ENCODE measurements at places on chromosomes 16 and 17.

- no peaks in the 10 kb centered on the region for H3K27me3 ChIP-seq
- no peak overlapping the region for H3K27ac ChIP-seq
- H3K36me3 ChIP-seq = peaks cover 4% of the 10 kb centered on the region
- no peaks in the 10 kb centered on the region for H3K4me1 ChIP-seq
- no peak for DNase-seq
- no peak overlapping the region for H3K4me3 ChIP-seq
These were observed 927 bp upstream of the SULT1A2 start for GRCh38 chr16:28597692-28598261.

- no peaks in the 10 kb centered on the region for H3K36me3 ChIP-seq
- H3K27me3 ChIP-seq = no peaks in the 10 kb centered on the region
- H3K27ac ChIP-seq = no peak overlapping the region
- H3K4me1 ChIP-seq = peaks cover 33% of the 10 kb centered on the region
- H3K4me3 ChIP-seq = no peak overlapping the region
- peak; percentile 39 for DNase-seq
These were observed 27.1 kb downstream of the USP10 start for GRCh38 chr16:84726669-84727467.

DNA sequence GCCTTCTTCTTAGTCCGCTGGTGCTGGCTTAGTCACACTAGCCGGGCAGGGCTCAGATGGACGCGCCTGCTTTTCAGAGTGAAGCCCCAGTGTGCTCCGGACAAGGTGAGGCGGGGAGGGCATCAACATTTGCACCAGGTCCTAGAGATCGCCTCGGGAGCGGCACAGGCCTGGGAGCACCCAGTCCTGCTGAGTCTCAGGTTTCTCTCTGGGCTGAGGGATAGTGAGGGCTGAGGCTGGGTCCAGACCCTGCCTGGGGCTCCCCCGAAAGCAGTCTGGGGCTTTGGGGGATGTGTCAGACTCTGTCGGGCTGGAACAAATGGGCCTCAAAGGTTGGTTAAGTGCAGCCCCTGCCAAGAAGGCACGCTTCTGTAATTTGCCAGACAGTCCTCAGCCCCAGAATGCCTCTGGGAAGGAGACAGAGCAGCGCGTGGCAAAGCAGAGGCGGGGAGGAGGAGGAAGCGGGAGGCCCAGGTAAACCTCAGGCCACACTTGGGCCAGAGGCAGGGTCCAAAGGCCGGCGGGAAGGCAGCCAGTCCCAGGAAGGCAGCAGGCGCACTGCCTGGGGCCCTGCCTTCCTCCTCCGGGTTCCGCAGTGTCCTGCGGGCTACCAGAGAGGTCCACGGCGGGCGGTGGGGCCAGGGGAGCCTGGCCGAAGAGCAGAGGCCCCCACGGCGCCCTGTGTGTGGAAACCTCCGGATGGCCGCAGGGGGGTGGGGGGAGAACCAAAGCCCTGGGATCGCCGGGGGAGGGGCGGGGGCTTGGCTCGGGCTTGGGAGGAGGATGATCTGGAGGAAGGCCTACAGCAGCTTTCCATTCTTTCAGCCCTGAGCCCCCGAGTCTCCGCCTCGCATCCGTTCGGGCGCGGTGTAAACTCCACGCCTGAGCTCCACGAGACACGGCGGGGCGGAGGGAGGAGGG, 39.5 kb upstream of the ATP2A3 start:
- no peak overlapping the region for H3K4me3 ChIP-seq
- no peak for DNase-seq
- peaks cover 42% of the 10 kb centered on the region for H3K36me3 ChIP-seq
- H3K4me1 ChIP-seq = peaks cover 8% of the 10 kb centered on the region
- no peaks in the 10 kb centered on the region for H3K27me3 ChIP-seq

DNA sequence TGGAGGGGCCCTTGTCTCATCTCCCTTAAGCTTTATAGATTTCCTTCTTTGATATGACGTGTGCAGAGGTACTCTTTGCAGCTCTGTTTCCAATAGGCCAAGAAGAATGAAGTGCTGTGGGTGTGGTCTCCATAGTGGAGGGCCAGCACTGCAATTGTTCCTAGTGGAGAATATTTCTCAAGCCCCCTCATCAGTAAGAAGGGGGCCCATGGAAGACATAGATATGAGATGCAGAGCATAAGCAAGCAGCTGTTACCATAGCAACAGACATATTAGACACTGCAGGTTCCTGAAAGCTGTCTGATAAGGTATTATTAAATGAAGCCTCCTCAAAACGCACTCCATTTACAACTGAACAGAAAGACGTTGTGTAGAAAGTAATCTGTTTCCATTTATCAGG, 240.7 kb downstream of the ZFHX3 start:
- peaks cover 46% of the 10 kb centered on the region for H3K36me3 ChIP-seq
- H3K27me3 ChIP-seq = no peaks in the 10 kb centered on the region
- no peak overlapping the region for H3K4me3 ChIP-seq
- H3K27ac ChIP-seq = no peak overlapping the region

- no peak overlapping the region for H3K4me3 ChIP-seq
- DNase-seq = no peak
- H3K27ac ChIP-seq = peak overlapping the region; percentile 42
- H3K36me3 ChIP-seq = no peaks in the 10 kb centered on the region
These were observed 257.5 kb downstream of the CDH11 start for GRCh38 chr16:64864232-64864809.

DNA sequence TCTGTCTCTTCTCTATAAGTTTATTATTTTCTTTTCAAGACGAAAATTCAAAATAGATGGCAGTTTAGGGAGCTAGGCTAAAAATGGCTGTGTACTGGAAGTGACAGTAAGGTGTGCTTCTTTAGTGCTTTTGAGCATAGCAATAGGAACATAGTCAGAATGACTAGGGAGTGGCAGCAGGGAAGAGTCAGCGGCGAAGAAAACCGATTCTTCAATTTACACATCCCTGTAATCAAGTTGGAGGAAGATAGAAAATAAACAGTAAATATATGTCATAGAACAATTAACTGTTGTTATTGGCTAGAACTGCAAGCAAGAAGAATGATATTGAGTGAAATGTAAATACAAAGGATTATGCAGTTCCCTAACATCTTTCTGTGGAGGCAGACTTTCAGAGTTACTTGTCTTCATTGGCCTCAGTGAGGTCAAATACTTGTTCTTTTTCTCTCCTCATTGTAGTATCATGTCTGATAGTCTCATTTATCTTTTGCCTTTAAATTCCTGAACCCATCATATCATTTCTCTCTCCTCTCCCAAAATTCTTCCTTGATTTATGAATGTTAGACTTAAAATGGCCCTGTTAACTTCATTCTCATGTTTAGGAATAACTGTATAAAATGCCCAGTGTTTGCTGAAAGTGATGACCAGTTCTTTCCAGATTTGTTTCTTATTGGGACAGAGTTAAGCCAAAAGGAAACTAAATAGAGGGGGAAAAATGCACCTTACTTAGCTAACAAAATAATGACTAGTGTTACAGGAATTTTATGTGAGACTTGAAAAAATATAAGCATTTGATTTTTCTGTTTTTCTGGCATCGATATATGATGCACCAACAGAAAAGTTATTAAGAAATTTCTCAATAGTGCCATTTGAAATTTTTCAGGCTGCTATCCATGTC, 211.4 kb downstream of the BCAS3 start:
- H3K4me3 ChIP-seq = no peak overlapping the region
- H3K27me3 ChIP-seq = no peaks in the 10 kb centered on the region
- peaks cover 10% of the 10 kb centered on the region for H3K4me1 ChIP-seq
- H3K27ac ChIP-seq = peak overlapping the region; percentile 42
- no peaks in the 10 kb centered on the region for H3K36me3 ChIP-seq

DNA sequence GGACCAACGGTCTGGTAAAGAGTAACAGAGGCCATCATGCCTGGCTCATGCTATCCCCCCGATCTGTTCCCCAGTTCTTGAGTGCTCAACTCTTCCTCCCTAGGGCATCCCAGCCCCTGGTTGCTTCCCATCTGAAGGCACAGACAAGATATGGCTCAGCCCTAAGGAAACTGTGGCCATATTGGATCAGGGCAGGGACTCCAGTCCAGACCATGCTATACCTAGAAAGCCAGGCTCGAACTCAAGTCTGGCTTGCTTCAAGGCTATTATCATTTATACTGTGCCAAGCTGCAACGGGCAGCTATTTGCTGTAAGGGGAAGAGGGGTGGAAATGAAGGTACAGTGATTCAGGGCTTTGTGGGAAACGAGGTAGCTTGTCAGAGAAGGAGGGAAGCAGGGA, 2.8 kb downstream of the UBTF start:
- no peak for DNase-seq
- H3K4me1 ChIP-seq = peaks cover 21% of the 10 kb centered on the region
- no peaks in the 10 kb centered on the region for H3K27me3 ChIP-seq
- no peak overlapping the region for H3K4me3 ChIP-seq
- no peak overlapping the region for H3K27ac ChIP-seq

DNA sequence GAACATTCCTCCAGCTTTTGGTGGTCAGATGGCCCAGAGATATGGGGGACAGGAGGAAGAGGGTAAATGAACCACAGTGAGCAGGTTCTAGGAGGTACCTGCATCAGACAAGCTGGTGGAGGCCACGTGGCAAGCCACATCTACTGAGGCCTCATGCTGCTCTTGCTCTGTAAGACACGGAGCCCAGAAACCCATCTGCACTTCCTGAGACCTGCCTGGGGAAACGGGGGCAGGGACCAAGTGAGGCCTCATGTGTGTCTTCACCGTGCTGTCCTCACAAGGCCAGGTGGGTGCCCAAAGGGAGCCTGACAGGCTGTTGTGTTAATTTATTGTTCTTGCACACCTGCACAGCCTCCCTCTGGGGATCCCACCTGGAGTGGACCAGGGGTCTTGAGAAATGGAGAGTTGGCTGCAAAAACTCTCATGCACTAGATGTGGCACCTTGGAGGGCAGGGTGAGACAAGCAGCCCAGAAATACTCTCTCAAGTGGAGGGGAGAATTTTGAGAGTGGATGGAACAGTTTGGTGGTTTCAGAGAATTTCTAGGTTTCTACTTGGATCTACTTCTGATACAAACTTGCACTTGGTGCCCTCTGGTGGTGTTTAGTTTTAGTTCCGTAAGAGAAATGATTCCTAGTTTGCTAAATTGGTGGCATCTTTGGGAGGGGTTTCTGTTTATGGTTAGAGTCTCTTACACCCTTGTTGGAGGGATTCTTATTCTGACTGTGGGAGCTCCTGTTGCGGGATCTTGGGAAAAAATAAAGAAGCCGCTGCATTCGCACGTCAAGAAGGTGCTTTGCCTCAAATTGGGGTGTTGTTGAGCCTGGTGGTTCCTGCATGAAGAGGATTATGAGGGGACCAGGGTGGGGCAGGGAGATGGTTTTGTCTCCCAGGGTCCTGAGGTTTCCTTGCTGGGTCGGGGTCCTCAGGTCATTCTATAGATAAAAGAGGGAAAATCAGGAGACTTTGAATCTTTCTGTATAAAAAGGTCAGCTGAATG, 47.5 kb downstream of the SLC6A2 start:
- H3K36me3 ChIP-seq = no peaks in the 10 kb centered on the region
- DNase-seq = no peak
- no peak overlapping the region for H3K27ac ChIP-seq
- H3K4me3 ChIP-seq = no peak overlapping the region

Data from tibial artery (tissue), 4 donors.